ENCODE measurements at places on chromosomes 16 and 17. TPM values are rescaled to one million over a fixed set of nuclear protein-coding genes. Genes with fewer than 3 reads are reported as not detected.

DNA sequence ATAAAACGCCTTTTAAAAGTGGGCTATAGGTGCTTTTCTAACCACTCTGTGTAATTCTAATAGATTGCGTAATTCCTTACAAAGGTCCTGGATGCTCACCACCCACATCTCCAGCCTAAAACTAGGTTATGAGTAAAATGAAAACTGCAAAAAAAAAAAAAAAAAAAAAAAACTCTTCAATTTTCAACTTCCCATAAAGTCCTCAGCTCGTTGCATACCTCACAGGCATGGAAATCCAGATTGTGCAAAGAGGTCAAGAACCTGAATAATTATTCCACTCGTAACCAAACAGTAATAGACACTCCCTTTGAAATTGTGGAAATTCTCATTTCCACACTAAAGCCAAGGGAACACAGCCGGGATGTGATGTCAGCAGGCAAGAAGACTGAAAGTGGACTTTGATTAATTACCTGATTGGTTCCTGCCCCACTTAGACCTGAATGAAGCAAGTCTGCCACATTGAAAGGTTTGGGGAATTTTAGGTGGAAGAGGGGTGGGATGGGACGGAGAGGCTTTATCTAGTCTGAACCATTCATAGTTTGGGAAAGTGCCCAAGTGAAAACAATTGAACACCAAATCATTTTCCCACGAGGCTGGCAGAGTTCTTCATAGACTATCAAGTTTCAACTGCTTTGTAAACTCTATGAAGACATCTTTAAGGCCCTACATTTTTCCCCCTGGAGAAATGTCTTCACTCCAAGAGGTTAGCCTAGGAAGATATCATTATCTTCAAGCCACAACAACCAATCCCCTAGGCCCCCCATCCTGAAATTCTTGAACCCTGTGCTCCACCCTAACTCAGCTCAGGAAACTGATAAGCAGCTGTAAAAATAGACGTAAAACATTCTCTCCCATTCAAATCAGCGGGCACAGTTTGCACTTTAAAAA is 49.1 kb upstream of the TANC2 start:
- peak; percentile 37 for DNase-seq

- no peak for DNase-seq
Observed at GRCh38 chr17:66951605-66951953, 12.9 kb upstream of the CACNG4 start.

PROCA1 gene
- 0.56 TPM for total RNA-seq

DNA sequence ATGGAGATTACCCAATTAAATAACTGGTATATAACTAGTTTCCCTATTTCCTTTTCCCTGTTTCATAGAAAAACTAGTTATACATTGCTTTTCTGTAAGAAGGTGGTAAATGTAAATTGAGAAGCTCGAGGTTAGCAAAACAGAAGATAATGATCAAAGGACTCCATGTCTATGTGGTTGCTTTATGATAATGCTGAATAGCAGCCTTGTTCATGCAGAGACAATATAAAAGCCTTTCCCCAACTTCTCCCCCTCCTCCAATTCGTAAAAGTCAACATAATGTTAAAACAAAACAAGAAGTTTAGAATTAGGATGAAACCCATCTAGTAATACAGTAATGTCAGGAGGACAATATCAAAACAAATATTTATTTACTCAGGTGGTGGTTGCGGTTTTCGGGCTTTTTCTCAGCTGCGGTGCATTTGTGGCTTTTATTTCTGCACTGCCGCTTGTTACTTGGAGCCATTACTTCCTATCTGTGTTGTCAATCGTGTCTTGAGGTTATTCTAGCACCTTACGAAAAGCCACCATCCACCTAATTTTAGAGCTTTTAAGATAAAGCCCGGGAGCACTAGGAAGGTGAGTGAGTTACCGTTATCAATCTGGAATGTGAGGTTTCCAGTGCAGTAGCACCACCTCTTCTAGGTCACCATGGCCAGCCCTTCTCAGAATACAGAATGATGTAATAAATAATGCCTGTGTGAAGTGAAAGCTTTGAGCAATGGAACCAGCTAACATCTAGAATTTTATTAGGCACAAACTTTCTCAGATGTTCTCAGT is 297.5 kb downstream of the CDH13 start:
- DNase-seq, result no peak

TSPAN10 gene
- total RNA-seq, result 0.68 TPM

MT4 gene
- total RNA-seq, result not detected

DNA sequence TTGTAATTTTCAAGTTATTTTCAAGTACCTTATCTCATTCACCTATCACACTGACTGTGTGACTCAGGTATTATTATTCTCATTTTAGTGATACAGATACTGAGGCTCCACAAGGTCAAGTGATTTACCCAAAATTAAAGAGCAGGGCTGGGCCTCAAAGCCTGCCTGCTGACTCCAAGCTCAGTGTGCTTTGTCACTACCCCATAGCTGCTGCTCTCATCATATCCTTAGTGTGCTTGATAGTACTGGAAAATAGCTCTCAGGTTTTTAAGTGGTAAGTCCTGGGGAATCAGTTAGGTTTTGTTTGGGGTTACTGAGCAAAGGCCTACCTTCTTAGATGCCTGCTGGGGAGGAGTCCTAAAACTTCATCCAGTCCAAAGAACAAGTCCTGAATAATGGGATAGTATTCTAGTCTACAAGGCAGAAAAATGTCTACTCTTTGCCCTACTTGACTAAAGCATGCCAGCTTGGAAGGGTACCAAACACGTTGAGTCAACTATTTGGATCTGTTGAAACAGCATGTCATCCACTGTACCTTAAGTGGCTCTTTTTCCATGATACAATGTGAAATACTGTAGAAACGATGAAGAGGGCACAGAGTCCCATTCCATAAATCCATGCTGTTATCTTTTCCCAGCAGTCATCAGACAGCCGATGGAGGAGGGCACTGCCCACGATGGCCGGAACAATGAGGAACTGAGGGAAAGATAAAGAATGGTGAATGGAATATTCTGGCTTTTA is 10.7 kb downstream of the MMD start:
- DNase-seq, result no peak
